ENCODE measurements at places on chromosomes 3 and 15.
A peak's percentile ranks its signal among the peaks of the same experiment; 100 is the strongest.

- no peak for DNase-seq
Observed at GRCh38 chr3:140258222-140258724, 323.3 kb downstream of the CLSTN2 start.

DNA sequence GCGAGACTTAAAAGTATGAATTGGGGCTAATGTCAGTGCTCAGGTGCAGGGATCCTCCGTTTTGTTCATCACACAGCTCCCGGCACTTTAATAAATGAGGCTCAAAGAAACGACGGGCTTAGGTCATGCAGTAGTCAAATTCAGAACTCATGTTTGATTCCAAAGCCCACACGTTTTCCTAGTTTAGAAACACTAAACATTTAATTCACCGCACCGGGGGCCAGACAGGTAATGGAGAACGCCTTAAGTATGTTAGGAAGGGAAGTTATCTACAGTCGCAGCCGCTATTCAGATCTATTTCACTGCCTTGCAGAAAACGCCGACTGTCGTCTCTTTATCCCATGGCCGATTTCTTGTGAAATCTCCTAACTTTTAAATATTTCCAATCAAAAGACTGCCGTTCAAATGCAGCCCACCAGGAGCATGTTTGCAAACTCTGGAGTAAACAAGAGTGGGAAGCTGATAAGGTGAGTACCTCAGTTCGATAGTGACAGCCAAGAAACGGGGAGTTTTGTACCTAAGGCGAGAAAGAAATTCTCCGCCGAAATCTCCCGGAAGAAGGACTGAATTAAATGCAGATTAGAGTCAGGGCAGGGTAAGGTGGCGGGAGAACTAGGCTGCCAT lies 569 bp downstream of the HIGD2B start:
- DNase-seq = no peak

- DNase-seq = no peak
Observed at GRCh38 chr15:99167640-99168039, 62.8 kb downstream of the SYNM start.

DNA sequence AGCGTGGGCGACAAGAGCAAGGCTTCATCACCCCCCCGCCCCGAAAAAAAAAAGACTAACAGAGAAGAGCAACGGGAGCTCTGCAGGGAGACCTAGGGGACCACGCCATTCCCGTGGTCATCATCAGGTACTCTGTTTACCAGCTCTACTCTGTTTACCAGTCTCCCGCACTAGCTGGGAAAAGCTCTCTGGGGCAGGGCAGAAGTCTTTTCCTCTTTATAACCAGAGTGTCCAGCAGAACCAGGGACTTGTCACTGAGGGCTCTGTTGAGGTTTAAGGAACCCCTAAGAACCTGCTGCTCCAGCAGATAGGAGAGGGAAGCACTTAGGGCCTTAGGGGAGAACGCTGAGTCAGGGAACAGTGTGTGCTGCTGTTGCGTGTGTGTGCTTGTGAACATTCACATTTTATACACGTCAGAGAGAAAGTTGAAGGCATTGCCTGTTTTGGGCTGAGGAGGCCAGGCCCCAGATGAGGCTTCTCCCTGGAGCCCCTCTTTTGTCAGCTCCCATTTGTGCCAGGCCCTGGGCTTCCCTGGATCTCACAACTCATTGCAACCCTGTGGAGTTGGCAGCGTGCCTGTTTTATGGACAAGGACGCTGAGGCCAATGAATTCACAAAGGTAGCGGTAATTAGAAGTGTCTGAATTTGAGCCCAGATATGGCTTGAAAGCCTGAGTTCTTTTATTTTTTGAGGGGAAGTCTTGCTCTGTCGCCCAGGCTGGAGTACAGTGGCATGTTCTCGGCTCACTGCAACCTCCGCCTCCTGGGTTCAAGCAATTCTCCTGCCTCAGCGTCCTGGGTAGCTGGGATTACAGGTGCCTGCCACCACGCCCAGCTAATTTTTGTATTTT lies 24.2 kb upstream of the ERICH6 start:
- no peak for DNase-seq

GRCh38 chr15:42604894-42605744 lies 29.7 kb downstream of the STARD9 start:
- peak; percentile 12 for DNase-seq

- DNase-seq = no peak
Observed at GRCh38 chr3:192655628-192656027, 71.7 kb downstream of the FGF12 start.

- DNase-seq = no peak
Observed at GRCh38 chr15:45141386-45141785, 11.6 kb downstream of the DUOX1 start.

GRCh38 chr3:52809662-52810377 lies 15.2 kb downstream of the ITIH3 start:
- DNase-seq = no peak

- peak; percentile 72 for DNase-seq
Observed at GRCh38 chr3:12984023-12984823, 89.0 kb downstream of the IQSEC1 start.

- DNase-seq = no peak
Observed at GRCh38 chr3:102447272-102447671, 12.5 kb downstream of the ZPLD1 start.

- DNase-seq = no peak
Observed at GRCh38 chr15:41876007-41876406, 17.8 kb downstream of the SPTBN5 start.

DNA sequence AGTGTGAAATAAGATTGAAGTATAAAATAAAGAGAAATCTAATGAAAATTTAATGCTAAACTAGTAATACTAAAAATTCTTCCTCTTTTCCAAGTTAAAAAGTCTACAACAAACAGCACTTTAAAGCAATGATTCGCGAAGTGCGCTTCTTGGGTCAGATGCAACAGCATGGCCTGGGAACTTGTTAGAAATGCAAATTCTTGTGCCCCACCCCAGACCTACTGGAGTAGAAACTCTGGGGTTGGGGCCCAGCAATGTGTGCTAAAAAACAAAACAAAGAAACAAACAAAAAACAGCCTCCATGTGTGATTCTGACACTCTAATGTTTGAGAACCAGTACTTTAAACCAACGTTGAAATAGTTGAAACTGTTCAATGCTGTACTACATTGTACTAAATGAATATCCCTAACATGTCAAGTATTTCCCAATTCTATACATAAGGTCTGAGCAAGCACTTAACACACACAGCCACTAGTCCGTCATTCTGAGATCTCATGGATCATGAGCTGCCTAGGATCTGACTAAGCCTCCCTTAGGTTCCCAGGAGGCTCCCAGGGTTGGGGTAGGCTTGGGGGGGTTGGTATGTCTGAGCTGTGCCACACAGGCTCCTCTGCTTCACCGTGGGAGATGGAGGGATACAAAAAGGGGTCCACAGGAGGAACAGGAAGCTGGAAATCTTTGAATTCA lies 6.1 kb downstream of the RASGRP1 start:
- no peak for DNase-seq

- DNase-seq = no peak
Observed at GRCh38 chr3:44415421-44415820, 62.0 kb downstream of the ZNF445 start.

DNA sequence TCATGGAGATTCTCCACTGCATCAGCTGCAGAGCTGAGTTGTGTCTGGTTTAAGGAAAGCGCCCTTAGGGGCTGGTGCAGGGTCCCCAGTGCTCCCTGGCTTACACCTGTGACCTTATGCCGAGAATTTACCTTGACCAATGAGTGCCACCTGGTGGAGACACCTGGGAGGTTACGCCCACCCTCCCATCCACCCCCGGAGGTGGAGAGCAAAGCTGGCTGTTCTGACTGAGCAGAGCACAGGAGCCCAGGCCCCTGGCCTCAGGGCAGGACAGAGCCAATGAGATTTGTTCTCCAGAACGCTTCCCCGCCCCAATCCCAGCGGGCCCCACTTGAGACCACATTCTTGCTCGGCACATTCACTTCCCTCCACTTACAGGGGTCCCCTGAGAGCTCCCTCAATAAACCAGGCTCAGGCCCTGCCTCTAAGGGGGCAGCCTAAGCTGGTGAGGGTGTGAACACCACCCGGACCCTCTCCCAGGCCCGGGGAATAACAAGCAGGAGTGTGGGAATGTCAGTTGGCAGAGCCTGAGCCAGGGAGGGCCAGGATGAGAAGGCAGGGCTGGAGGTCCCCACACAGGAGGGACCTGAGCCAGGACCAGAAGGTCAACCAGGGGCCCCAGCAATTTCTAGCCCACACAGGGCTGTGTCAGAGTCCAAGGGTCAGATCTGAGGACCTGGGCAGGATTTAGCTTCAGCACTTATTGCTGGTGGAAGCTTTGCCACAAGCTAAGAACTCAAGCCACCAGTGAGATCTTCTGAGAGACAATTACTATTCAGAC lies 117.1 kb downstream of the TPRA1 start:
- DNase-seq = no peak

- DNase-seq = no peak
Observed at GRCh38 chr3:177401375-177401774, 204.1 kb upstream of the TBL1XR1 start.

DNA sequence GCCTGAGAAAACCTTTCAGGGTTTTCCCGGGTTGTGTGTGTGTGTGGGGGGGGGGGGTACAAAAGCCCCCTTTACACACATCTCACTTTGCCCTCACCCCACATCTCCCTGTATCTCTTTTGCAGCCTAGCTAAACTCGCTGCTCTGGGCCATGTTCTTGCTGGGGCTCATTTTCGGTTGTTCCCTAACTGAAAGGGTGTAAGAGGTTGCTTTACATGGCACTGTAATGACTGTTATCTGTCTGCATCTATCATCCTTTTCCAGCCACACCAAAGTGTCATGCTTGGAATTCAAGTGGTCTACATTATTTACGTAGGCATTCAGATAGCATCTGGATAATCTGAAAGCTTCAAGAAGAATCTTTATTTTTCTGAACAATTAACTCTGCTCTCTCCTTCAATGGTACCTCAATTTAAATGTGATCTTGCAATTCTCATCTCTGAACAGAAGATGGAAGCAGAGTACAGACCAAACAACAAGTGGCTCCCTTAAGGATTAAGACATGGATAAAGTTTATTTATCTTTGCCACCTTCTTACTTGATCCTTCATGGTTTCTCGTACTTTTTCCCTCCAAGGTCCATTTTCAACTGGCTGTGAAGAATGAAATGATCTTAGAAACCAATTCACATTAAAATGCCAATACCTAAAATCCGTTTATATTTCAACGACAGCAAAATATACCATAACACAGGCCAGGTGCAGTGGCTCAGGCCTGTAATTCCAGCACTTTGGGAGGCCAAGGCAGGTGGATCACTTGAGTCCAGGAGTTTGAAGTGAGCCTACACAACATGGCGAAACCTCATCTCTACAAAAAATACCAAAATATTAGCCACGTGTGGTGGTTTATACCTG lies 34.9 kb downstream of the DCLK3 start:
- peak; percentile 43 for DNase-seq

- no peak for DNase-seq
Observed at GRCh38 chr3:65401359-65402305, 637.1 kb downstream of the MAGI1 start.

DNA sequence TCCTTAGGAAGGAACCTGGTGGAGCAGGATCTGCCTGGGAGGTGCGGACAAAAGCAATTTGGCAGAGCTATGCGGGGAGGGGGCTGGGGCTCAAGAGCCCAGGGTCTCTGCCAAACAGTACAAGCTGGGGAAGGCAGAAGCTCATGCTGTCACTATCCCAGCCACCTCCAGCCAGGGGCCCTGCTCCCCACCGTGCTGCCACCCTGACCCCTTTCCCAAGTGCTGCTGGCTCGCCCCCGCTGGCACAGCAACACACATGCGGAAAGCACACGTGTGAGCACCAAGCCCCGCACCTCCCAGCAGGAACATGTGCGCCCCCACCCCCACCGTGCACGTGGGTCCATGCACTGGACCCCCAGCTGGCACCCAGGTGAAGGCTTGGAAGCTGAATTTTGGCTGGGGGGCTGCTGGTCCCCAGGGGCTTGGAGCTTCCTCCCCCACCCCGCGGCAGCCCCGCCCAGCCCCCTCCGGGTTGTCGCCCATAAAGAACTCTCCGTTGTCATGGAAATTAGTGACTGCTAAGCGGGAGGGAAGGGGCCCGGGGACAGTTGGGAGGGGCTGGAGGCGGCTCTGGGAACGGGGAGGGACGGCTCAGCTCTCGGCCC lies 742 bp downstream of the CAMKV start:
- DNase-seq = no peak

GRCh38 chr3:72629191-72629631 lies 219.0 kb downstream of the SHQ1 start:
- peak; percentile 30 for DNase-seq

- DNase-seq = no peak
Observed at GRCh38 chr3:25428789-25429335, 799 bp downstream of the RARB start.

DNA sequence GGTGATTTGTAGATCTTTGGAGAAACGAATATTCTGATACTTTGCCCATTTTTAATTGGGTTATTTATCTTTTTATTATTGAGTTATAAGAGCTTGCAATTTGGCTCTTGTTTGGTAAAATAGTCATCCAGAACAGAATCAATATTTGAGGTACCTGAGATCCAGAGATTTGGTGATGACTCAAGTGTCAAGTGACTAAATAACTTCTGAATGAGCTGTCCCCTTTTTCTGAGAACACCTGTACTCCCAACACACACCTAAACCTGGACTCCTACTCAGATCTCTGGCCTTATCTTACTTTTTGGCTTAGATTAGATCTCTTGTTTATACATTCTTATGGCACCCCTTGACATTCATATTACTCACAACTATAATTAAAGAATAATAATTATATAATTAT lies 3.1 kb upstream of the TRA2B start:
- DNase-seq = no peak

DNA sequence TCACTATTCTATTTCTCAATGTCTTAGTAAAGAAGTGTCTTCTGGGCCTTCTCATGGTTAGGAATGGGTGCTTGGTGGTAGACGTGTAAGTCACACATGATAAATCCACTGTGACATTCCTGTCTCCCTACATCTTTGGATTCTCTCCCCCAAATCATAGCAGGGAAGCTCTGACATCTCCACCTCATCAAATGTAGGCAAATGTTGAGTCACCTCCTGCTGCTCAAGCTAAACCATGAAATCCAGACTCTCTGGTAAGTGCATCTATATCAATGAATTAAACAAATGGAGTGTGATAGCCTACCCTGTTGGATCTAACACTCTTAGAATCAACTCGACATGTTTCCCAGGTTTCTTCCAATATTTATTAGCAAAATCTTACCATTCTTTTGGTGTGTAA lies 42.8 kb upstream of the RPL35A start:
- no peak for DNase-seq

DNA sequence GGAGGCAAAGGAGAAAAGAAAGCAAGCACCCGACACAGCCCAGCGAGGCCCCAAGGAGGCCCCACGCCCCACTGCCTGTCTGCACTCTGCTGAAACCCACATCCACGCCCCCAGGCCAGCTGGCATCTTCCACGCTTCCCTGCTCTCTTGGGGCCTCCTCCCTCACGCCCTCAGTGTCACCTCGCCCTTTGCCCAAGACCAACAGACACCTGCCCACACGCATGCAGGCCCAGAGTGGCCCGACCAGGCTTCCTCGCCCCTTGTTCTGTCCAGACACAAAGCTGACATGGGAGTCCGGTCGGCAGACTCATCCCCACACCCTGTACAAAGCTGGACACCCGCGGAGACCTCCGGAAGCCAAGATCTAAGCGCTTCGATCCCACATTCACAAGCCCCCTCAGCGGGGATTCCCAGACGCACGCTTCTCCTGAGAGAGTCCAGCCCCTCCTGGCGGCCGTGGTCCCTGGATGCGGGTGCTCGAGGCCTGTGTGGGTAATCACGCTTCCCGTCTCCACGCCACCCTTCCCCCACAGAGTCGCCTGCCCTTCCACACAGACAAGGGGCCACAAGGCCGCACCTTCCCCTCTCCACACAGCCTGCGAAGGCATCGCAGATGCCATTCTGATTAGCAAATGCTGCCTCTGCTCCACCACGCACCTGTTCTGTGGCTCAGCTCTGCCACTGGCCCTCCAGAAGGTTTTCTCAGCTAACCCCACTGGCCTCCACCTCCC lies 176.6 kb downstream of the XXYLT1 start:
- DNase-seq = no peak

GRCh38 chr3:113096188-113096892 lies 105.6 kb downstream of the GTPBP8 start:
- no peak for DNase-seq

Measured in CD4-positive, alpha-beta T cell treated with Interleukin-17A for 1 hour (primary cell).